ENCODE measurements at places on chromosomes 16 and 17. TPM values are rescaled to one million over a fixed set of nuclear protein-coding genes. Genes with fewer than 3 reads are reported as not detected.

DPEP2 gene
- 2.3 TPM for polyA plus RNA-seq

DNA sequence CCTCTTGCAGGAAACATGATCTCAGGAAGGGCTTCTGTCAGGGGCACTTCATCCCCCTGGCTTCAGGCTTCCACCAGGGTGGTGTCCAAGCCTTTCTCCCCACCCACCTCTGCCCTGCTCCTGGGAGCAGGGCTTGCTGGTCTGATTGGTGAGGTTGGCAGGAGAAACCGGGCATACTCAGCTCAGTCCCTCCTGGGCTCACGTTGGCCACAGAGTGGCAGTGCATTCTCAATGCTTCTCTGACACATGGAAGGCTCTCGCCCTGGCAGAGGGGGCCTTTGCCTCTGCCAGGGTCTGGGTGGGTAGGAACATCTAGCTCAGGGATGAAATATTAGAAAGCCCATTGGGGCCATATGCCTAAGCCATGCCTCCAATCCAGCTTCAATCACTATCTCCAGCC is 142.8 kb downstream of the AXIN2 start:
- DNase-seq = no peak

ABCC6 gene
- polyA plus RNA-seq = 2.1 TPM

GRCh38 chr17:77470330-77470786 is 329.6 kb downstream of the SEC14L1 start:
- DNase-seq = no peak

ATP6V0C gene
- polyA plus RNA-seq = 129 TPM

GRCh38 chr17:79707931-79708891 is 22.5 kb upstream of the ENPP7 start:
- peak; percentile 50 for DNase-seq

DNA sequence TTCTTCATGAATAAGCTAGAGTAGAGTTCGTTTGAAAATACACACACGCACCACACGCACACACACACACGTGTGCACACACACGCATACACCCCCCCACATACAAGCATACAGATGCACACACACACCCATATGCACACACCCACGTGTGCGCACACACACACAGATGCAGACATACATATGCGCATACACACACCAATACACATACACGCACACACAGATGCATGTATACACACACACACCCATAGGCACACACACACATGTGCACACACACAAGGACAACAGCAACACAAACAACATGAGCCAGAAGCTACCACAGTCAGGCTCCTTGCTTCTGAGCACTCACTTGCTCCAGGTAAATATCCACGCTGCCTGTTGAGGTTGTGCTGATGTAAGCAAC is 5.1 kb downstream of the IFT140 start:
- DNase-seq = no peak

GRCh38 chr16:89026121-89026612 is 49.2 kb upstream of the CBFA2T3 start:
- DNase-seq = no peak

DNA sequence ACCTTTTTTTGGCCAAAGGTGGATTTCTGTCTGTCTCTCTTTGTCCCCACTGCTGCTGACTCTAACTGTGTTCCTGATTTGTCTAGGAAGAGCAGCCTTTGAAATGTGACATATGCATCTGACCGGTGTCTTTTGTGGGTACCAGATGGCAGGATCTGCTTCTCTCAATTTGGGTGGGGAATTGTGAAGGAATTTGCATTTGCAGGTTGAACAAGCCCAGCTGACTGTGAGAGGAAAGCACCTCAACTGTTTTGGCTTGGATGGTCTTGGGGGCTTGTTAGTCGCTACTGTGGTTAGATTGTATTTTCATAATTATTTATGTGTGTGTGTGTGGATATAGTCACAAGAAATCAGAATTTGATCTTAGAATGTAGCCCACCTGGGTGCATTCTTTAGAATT is 37.7 kb upstream of the LCMT1 start:
- DNase-seq = no peak

- DNase-seq = no peak
Observed at GRCh38 chr16:72932050-72932449, 115.9 kb downstream of the ZFHX3 start.

MBTD1 gene
- 24.7 TPM for polyA plus RNA-seq

DNA sequence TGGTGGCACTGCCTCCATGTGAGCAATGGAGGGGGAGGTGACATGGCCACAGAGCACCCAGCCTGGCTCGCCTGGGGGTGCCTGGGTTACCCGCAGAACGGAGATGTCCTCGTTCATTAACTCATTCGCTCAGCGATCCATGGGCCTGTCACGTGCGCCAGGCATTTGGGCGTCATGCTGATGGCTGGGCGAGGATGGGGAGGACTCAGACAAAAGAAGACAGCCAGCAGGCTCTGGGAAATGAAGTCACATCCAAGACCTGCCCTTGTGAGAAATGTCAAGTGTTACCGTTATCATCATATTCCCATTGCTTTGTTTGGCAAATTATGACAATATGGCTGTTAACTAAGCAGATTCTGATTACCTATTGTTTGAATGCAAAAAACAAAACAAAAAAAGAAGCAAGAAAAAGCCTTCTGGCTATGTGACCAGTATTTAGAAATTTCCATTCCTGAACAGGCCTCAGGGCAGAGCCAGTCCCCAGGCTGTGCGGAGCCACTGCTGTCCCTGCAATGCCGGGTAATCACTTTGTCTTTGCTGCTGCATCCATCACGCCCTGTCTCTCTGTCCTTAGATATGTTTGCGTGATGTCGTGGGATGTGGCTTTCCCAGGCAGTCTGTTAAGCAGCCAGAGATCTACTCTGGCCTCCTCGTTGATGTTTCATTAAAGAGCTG is 57.9 kb downstream of the CMIP start:
- no peak for DNase-seq

GRCh38 chr17:58452738-58453137 is 35.4 kb upstream of the RNF43 start:
- no peak for DNase-seq

DNA sequence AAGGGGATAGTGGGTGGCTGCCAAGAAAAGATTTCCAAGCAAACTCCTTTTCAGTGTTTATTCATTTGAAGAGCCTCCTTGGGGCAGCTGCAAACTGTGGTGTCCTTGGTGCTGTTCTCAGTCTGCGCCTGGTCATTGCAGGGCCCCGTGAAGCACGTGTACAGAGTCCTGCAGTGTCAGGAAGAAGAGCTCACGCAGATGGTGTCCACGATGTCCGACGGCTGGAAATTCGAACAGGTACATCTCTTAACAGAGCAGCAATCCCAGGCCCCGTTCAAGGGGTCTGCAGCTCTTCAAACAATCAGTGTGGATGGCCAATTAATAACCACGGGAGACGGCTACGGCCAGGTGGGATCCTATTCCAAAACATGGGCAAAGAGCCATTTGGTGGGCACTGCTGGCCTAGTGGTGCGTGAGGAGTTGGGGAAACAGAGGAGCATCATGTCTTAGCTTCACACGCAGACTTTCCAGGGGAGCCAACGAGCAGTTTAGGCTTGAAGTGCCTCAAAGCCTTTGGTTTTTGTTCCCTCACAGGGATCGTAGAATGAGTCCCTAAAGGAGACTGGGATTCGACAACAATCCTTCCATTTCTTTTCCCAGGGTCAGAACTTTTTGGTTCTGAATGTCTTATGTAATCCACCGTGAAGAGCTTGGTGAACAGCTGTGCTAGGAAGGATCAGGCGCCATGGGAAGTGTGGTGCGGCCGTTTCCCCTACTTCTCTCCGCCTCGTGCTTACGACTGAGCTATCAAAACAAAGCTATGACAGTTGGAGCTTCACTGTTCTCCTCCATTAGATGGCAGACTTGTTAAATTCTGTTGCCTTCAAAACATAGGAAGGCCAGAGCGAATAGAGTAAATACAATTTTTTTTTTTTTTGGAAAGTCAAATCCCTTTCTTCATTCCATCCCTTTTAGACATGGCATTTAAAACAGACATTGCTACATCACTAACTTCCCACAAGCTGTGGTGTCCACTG is 12.6 kb downstream of the KCTD2 start:
- DNase-seq = peak; percentile 64

DNA sequence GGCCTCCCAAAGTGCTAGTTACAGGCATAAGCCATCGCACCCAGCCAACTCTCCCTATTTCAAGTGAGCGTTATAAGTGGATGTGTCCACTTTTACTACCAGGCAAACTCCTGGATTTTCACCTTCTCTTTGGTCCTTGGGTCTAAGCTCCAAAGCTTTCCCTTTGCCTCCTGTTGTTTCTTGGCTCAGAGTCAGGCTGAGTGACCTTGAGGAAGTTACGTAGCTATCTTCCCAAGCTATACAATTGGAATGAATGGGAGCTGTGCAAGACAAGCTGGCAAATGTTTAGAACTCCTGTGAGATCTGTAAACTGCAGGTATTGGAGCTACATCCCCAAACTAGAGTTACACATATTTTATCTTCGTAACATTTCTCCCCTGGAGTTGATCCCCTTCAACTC is 20.3 kb downstream of the NXPH3 start:
- DNase-seq = no peak

DNA sequence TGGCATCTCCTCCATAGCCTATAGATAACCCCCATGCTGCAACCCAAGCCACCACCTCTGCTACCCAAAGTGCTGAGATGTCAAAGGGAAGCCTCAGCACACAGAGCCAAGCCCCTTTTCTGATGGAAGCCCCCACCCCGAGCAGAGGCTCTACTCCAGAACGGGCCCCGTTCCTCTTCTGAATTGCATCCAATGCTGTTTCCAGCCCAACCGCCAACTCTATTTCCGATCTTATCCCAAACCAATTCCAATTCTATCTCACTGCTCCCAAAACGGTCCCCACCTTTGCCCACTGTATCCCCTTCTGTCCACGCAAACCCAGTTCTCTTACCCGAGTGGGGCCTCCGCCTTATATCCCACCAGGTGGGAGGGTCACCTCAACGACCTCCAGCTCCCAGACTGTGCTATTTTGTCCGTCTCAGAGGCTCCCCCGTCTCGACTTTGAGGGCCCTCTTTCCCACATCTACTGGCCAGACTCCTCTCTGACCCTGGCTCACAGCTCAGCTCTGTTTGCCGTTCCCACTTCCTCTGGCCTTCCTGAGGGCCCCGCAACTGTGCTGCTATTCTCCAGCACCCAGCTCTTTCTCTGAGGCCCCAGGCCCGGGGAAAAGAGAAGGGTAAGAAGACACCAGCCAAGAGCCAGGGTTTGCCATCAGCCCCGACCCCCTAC is 487 bp downstream of the SRL start:
- peak; percentile 33 for DNase-seq

CDH1 gene
- polyA plus RNA-seq = 3.7 TPM

DNA sequence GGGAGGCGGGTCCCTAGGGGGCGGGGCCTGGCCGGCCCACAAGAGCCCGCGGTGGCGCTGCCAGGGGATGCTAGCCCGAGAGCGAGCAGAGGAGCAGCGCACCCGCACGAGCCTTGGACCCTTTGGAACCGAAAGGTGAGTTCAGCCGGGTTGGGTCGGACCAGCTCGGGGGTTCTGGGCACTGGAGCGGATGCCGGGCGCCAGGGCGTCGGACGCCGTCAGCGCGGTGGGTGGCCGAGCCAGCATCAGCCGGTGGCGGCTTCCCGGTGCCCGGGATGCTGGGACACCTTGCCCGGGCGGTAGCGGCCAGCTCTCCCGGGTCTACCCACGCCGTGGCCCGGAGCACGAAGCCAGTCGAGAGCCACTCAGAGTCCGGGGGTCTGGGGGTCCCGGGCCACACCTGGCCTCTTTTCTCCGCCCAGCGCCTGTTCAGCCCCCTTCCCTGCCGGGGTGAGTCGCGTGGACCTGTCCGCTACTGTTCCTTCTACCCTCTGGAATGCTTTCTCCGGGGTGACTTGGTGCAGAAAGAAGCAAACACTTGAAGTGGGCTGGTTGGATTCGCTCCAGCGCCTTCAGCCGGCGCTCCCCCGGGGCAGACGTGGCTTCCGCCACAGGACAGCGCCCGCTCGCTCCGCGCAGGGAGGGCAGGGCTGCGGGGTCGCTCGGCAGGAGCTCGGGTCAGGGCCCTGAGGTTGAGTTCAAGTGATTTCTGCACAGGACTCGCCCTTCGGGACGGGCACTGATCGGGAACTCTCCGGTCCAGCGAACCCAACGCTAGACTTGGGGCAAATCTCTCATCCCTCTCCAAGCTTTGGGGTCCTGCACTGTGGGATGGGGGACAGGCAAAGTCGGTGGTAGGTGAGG is at the start of gene SCNN1G:
SCNN1G (plus strand) TSS at position 67 of the 864 bp plus-strand sequence. CDS start 3,527 bp downstream, outside the sequence.
- DNase-seq = no peak

DNA sequence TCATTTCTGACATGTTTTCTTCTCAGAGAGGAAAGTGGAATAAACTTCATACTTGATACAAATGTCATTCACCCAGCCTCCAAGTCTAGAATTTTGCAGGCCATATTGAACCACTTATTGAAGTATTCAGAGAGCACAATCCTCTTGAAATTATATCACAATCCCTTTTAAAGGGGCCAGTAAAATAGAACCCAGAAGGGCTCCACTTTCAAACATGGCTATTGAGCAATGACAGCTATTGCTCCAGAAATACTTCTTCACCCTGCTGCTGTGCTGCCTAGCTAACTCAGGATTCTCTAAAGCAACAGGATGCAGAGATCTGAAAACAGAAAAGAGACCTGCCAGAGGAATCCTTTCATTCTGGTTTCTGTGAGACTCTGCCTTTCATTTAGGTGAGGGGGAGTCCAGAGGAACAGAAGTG is 275.0 kb upstream of the CDH5 start:
- DNase-seq = no peak

- no peak for DNase-seq
Observed at GRCh38 chr17:63395075-63395805, 50.9 kb downstream of the CYB561 start.

DNA sequence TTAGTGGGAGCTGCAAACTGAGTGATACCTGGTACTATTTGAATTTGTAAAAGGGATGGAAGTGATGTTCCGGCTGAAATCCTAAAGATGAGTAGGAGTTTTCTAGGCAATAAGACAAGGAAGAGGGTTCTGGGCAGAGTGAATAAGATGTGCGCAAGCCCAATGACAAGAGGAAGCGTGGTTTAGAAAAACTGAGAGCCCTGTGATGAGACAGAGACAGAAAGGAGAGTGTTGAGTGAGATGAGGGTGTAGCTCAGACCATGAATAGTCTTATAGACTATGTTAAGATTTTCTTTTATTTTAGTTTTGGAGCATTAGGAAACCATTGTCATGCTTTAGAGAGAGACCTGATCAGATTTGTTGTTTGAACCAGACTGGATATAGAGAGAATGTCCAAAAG is 50.2 kb downstream of the COX10 start:
- no peak for DNase-seq

KRTAP16-1 gene
- not detected for polyA plus RNA-seq

GRCh38 chr17:17870247-17870646 is 33.5 kb upstream of the SREBF1 start:
- no peak for DNase-seq
